ENCODE measurements at places on chromosomes 5 and 9. TPM values are rescaled to one million over a fixed set of nuclear protein-coding genes. Genes with fewer than 3 reads are reported as not detected.

KCNMB1 gene
- 0.35 TPM for total RNA-seq

FAM163B gene
- total RNA-seq, result not detected

ARHGEF28 gene
- total RNA-seq, result 74.8 TPM

AQP7 gene
- total RNA-seq, result not detected

MAPK9 gene
- total RNA-seq, result 25.7 TPM

FOXD4 gene
- 0.13 TPM for total RNA-seq

BRINP1 gene
- 0.11 TPM for total RNA-seq

CCDC187 gene
- not detected for total RNA-seq

TBC1D2 gene
- 5.7 TPM for total RNA-seq

CCDC180 gene
- 0.74 TPM for total RNA-seq

SPTAN1 gene
- total RNA-seq, result 449 TPM

SAPCD2 gene
- total RNA-seq, result 31.1 TPM

SLC6A19 gene
- not detected for total RNA-seq

DNAJA1 gene
- 113 TPM for total RNA-seq

CDH6 gene
- 0.11 TPM for total RNA-seq

TCF7 gene
- total RNA-seq, result 0.07 TPM

FKTN gene
- total RNA-seq, result 21.4 TPM

CYSTM1 gene
- total RNA-seq, result 19.7 TPM

PRR16 gene
- total RNA-seq, result not detected

OTULINL gene
- total RNA-seq, result 0.14 TPM

KIF12 gene
- 0.53 TPM for total RNA-seq

SPAAR gene
- total RNA-seq, result 7.5 TPM

RMI1 gene
- 6.3 TPM for total RNA-seq

ECSCR gene
- total RNA-seq, result 513 TPM

PLPP7 gene
- total RNA-seq, result 1.5 TPM

NSD1 gene
- total RNA-seq, result 61.6 TPM

AGXT2 gene
- total RNA-seq, result not detected

ERBIN gene
- total RNA-seq, result 43.8 TPM

MYO10 gene
- 126 TPM for total RNA-seq

ADCY2 gene
- total RNA-seq, result not detected

PRXL2C gene
- total RNA-seq, result 25.1 TPM

DDX46 gene
- total RNA-seq, result 27.0 TPM

SHISAL2B gene
- not detected for total RNA-seq

C1QTNF3 gene
- 0.59 TPM for total RNA-seq

PAEP gene
- total RNA-seq, result not detected

HTR4 gene
- total RNA-seq, result not detected

OSMR gene
- total RNA-seq, result 14.6 TPM

CFAP157 gene
- total RNA-seq, result not detected

GRXCR2 gene
- not detected for total RNA-seq

IL31RA gene
- total RNA-seq, result 0.73 TPM

FCHO2 gene
- 20.5 TPM for total RNA-seq

MELK gene
- total RNA-seq, result 28.6 TPM

DOCK8 gene
- total RNA-seq, result 0.78 TPM

PLCXD3 gene
- total RNA-seq, result 3.3 TPM

FBP1 gene
- total RNA-seq, result 0.95 TPM

DNAH5 gene
- total RNA-seq, result 0.49 TPM

C7 gene
- total RNA-seq, result 7.7 TPM
